ENCODE measurements at places on chromosomes 12 and 14.

DNA sequence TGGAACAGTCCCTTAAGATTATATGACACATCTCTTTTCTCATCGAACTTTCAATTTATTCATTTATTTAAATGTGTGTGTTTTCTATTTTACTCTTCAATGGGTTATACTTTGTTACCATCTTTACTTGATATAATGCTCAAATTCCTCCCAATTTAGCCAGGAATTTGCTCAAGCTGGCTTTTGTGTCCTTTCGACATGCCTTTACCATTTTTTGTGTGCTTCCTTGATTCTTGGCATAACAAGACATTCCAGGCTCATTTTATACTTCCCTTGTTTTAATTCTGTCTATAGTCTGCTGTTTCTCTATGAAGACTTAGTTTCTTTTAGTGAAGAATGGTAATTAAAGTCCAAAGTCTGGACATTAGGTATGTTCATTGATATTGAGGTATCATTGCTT lies 315.8 kb downstream of the AEBP2 start:
- DNase-seq, result no peak

GRCh38 chr14:102086709-102086971 lies 204 bp downstream of the HSP90AA1 start:
- DNase-seq, result no peak

GRCh38 chr12:115362339-115362976 lies 678.5 kb upstream of the TBX3 start:
- no peak for DNase-seq

DNA sequence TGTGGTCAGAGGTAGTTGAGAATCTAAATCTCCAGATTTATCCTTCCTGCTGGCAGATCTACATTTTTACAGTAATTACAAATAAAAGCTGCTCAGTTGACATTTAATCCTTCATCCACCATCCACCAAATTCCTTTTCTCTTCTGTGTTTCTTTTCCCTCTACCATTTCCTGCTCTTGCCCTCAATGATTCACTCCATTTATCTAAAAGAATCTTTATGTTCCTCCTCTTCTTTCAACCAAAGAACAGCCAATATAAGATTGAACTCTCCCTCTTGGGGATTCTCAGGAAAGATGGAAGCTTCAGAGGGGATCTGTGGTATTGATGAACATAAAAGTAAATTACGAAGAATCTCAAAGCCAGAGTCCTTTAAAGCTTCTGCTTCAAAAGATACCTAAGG lies 4.4 kb downstream of the MAP4K5 start:
- DNase-seq, result no peak

- DNase-seq, result no peak
Observed at GRCh38 chr12:65184176-65184857, 14.9 kb downstream of the LEMD3 start.

DNA sequence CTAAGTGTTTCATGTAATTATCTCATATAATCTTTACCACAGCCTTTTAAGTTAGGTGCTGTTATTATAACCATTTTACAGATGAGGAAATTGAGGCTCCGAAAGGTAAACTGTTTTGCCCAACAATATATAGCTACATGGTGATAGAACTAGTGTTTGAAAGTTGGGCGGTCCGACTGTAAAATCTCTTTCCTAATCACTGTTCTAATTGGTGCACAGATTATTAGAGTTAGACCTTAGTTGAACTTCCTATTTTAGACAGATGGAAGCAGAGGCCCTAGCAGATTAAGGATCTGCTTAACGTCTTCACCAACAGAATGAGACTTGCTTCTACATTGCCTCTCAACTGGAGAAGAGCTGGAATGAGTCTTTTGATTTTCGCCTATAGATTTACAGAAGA lies 30.0 kb upstream of the DUSP6 start:
- no peak for DNase-seq

DNA sequence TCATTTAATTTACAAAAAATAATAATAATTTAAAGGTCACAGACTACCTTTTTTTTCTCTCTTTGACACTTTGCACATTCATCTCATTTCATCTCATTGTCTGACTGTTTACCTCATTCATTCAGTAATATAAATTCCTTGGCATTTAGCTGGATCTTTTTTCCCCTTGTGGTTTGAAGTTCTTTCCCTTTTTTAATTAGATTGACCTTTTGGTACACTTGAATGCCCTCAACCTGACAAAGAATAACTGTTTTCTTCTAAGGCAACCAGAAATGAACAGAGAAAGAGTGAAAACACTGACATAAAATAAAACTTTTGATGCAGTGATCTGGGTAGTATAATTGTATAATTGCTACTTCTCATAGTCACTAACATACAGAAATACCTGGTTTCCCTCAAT lies 774.9 kb upstream of the NOVA1 start:
- DNase-seq, result no peak

GRCh38 chr12:14211947-14212387 lies 153.5 kb upstream of the ATF7IP start:
- DNase-seq, result no peak

GRCh38 chr12:12445882-12446181 lies 89.0 kb downstream of the BORCS5 start:
- DNase-seq, result no peak

DNA sequence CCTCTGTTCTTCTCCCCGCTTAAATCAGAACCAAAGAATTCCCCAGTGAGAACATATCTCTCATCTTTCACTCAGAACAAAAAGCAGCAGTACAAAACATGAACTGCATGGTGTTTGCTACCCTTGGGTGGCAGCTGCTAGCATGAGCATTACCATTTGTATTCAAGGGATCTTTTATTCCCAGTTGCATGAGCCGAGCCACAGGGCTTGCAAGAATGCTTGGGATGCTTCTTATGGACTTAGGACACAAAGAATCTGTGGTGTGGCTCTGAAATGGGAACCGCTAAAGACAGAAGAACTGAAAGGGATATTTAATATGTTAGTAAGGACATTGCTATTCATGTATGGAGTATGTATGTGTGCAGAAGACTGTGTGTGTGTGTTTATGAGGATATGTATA lies 190.6 kb downstream of the TMX1 start:
- no peak for DNase-seq

Measured in HEK293T (cell line).